ENCODE measurements at places on chromosomes 6 and 20.

DNA sequence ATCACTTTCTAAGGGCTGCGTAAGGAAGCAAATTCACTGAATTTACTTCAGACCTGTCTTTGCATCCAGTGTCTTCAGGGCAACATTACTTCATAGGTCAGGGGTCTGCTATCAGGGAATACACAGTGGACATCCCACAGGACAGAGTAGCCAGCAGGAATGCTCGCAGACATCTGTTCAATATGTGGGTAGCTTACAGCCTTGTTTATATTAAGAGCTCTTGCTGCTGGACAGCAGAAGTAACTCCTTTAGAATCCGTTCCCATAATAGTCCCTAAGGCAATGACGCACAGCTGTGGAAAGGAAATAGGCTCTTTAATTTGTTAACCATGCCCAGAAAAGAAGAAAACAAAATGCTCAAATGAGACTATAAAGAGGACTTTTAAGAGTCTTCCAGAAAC lies 198.7 kb downstream of the MOXD1 start:
- no peak for DNase-seq

DNA sequence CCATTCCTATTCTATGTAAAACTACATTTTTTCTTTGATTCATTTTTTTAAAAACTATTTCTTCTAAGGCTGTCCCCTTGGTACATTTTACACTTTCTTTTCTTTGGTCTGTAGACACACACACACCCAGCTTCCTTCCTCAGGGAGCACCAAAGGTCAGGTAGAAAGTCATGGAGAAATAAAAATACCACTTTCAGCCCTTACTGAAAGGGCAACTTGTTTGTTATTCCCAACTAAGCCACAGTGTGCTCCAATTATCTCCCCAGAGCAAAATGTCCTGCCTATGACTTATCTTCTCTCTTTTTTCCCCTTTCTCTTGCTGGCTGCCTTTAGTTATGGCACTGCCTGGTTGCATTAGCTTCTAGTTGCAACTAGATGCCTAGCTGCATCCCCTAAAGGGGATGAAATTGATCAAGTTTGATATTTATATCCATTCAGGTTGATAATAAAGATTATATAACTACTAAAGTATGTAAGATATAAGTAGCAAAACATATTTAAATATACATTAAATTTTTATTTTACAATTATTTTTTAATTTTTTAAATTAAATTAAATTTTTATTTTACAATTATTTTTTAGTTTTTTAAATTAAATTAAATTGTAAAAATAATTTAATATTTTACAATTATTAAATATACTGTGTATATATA lies 21.6 kb upstream of the LRRC1 start:
- no peak for DNase-seq

GRCh38 chr6:149963212-149963461 lies 606 bp upstream of the ULBP1 start:
- peak; percentile 51 for DNase-seq

DNA sequence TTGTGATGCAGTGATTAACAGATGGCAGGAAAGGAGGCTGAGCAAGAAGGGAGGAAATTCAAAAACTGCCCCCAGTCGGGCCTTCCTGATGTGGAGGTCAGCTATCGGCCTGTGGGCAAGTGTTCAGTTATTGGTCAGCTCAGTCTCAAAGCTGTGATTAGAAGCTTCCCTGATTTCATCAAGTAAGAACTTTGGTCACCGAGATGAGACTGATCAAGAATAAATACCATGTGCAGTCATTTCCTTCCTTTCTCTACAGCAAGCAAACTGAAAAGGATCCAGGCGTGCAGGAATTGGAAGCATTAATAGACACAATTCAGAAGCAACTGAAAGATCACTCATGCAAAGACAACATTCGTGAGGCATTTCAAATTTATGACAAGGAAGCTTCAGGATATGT lies 69.7 kb downstream of the EFHC1 start:
- no peak for DNase-seq

DNA sequence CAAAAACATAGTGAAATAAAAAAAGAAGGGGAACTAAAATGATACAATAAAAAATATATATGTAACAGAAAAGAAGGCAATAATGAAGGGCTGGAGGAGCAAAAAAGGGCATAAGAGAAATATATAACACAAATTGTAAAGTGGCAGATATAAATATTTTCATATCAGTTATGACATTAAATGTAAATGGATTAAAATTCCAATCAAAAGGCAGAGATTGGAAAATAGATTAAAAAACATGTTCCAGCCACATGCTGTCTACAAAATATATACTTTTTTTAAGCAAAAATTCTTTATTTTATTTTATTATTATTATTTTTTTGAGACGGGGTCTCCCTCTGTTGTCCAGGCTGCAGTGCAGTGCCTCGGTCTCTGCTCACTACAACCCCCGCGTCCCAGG lies 23.9 kb upstream of the NT5E start:
- no peak for DNase-seq

DNA sequence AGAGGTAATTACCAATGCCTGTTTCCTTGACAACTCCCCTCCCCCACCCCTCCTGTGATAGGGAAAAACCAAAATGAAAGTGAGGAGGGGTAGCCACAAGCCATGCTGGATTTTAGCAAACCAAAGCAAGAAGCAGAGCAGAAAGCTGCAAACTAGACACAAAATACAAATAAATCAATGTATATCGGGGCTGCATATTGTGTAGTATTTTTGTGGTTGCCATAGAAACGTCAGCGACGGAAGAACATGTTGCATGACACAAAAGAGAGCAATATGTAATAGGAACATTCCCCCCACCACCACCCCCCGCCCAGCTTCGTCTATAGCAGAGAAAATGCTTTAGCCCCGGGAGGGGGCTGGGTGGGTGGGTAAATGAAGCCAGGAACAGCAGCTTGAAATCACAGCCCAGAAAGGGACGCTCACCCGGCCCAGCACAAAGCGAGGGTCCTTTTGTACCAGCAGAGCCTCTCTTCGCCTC lies 548 bp downstream of the AGPAT4 start:
- peak; percentile 34 for DNase-seq

DNA sequence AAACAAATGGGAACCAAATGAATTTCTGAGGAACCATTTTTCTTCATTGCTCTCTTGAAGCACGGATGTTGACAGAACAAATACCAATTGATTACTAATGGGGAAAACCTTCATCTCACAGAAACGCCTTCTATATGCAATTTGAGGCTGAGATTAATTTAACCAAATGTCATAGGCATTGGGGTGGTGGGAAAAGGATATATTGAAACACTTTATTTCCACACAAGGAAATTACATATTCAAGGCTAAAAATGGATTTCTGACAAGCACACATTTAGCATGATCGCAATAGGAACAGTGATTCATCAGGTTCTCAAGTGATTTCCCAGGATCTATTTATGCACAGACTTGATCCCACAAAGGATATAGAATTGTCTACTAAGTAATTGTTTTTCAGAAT lies 88.9 kb downstream of the COL12A1 start:
- no peak for DNase-seq

DNA sequence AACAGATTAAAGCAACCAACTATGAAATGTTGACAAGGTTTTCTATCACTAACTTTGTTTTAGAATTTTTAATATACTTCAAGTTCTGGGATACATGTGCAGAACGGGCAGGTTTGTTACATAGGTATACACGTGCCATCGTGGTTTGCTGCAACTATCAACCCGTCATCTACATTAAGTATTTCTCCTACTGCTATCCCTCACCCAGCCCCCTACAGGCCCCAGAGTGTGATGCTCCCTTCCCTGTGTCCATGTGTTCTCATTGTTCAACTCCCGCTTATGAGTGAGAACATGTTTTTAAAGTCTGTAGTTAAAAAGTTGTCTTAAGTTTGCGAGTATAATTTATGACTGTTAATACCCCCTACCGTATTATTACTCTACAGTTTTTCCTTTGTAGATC lies 844.3 kb upstream of the MANEA start:
- DNase-seq: no peak

DNA sequence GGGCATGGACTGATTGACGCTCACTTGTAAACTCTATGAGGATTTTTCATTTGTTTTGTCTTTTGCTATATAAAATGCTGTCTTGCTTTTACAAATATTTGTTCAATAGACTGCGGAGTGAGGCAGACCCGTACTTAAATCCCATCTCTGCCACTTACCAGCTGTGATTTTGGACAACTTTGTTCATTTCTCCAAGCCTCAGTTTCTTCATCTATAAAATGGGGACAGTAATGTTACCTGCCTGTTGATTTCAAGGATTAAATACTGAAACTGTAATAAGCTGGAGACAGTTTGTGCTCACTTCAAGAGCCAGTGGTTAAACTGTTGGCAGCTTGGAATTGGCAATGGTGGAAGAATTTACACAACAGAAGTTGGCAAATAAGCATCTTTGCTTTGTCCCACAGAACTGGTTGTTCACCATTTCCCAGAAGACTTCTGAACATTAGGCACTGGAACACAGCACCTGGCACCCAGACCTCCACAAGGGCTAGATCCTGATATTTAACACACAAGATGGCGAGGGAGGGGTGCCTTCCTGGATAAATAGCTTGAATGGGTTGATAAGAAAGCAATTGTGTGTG lies 479.2 kb downstream of the QKI start:
- DNase-seq: no peak

DNA sequence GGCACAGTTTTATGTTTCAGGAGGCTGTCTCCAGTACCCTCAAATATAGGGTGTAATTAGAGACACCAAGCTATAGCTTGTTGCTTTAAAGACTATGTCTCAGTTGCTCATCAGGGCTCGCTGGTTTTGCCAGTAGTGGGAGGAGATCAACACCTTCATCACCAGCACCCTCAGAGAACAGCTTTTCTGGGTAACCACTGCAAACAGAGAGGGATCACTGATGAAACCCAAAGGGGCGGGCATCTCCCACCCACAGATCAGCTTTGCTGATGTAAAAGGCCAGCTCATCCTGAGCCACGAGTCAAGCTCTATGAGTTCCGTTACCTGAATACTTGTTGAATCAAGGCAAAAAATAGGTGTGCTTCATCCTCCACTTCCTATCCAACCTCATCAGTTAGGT lies 187.7 kb downstream of the AIG1 start:
- DNase-seq: no peak

- no peak for DNase-seq
Observed at GRCh38 chr20:5364136-5364821, 47.5 kb upstream of the PROKR2 start.

GRCh38 chr6:120590611-120591010 lies 743.7 kb downstream of the TBC1D32 start:
- no peak for DNase-seq

GRCh38 chr6:167462514-167463312 lies 137.8 kb downstream of the TTLL2 start:
- DNase-seq: no peak

- DNase-seq: peak; percentile 46
Observed at GRCh38 chr20:49951151-49951550, 15.0 kb downstream of the RNF114 start.

DNA sequence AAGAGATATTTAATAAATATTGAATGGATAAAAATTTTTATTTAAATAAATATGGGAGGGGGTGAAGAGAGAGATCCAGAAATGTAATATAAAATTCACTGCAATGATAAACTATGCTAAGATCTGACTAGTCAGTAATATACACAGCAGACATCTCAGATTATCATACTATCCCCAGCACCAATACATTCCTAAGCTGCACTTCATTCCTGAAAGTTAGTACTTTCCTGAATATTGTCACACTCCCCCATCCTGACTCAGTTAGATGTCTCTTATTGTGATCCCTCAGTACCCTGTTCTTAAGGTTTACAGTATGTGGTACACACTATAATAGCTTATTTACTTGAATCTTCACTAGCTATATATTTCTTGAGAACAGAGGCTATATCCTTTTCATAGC lies 88.3 kb upstream of the KCNQ5 start:
- no peak for DNase-seq
